MCF 10A (cell line): ENCODE measurements at places on chromosomes 12 and 14. TPM values are rescaled to one million over a fixed set of nuclear protein-coding genes. Genes with fewer than 3 reads are reported as not detected.

DNA sequence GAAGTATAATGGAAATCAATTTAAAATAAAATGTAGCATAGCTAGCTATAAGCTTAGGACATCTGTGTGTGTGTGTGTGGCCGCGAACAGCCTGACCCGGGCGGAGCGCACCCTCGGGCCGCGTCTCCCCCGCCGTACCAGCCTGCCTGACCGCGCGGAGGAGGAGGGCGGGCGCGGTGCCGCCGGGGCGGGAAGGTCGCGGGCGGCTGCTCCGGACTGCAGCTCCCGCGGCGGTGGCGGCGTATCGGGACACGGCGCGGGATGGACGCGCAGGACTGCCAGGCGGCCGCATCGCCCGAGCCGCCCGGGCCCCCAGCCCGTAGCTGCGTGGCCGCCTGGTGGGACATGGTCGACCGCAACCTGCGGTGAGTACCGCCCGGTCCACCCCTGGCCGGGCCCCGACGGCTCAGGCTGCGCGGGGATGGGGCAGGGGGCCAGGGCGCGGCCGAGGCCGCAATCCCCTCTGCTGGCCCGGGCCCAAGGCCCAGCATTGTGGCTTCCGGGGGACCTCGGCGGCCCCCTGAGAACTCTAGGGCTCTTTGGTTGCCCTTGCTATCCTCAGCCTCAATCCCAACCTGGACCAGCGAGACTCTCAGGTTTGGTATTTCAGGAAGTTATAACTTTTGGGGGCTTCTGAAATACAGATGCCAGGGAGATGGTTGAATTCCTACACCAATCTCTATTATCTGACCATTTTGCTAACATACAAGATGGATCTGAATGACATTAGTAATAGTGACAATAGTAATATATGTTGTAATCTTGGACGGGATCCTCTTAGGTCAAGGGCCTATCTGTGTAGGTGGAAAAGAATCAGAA, at the start of gene ABHD12B:
Gene ABHD12B (plus strand): TSS at position 140 of the 819 bp plus-strand sequence. CDS start 122 bp downstream, at position 262.
- H3K36me3 ChIP-seq = no peaks in the 10 kb centered on the region
- H3K4me3 ChIP-seq = no peak within 1 kb of the TSS
- H3K4me1 ChIP-seq = peaks cover 6% of the 10 kb centered on the region
- peaks cover 41% of the 10 kb centered on the region for H3K27me3 ChIP-seq

DNA sequence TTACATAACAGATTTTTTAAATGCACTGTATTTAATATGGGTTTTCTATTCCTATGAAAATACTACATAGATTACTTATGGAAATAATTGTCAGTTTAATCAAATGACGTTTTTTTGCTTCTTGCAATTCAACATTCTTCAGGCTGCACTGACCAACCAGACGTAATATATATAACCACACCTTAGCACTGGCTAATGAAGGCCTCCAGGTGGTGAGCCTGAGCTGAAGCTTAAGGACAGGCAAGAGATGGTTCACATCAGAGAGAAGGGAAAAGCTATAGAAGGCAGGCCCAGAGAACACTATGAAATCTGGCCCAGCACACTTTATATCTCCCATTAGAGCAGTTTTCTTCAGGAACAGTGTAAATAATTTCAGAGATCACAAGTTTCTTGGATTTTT, 2.8 kb upstream of the MDGA2 start:
- no peaks in the 10 kb centered on the region for H3K27me3 ChIP-seq
- no peak overlapping the region for H3K4me3 ChIP-seq
- no peaks in the 10 kb centered on the region for H3K4me1 ChIP-seq
- peak; percentile 0 for DNase-seq

DNA sequence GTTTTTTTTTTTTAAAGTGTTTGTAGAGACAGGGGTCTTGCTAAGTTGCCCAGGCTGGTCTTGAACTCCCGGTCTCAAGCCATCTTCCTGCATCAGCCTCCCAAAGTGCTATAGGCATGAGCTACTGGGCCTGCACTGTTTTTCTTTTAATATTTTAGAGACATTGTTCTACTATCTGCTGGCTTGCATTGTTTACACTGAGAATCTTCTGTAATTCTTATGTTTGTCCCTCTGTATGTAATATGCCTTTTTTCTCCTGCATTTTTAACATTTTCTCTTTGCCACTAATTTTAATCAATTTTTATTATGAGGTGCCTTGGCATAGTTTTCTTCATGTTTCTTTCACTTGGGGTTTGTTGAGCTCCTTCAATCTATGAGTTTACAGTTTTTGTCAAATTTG, 15.4 kb upstream of the BCAT1 start:
- H3K36me3 ChIP-seq = no peaks in the 10 kb centered on the region
- H3K27ac ChIP-seq = no peak overlapping the region
- no peak for DNase-seq
- peaks cover 5% of the 10 kb centered on the region for H3K4me1 ChIP-seq
- H3K27me3 ChIP-seq = no peaks in the 10 kb centered on the region

DNA sequence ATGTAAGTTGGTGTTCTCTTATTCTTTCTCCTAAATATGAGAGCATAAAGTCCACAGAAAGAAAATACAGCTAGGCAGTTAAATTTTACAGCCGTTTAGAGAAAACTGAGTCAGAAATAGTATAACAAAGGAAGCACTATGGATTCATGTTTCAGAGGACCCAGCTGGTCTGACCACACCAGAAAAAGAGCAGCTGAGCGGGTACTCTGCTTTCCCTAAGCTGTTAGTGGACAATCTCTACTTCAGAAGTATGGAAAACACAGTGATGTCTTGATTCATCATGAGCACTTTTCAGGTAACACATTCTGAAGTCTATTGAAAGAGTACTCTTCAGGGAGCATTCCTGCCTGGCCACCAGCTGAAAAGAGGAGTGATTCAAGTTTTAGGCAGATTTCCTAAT, 12.4 kb downstream of the PPM1H start:
- H3K27ac ChIP-seq = no peak overlapping the region
- no peaks in the 10 kb centered on the region for H3K27me3 ChIP-seq
- no peak overlapping the region for H3K4me3 ChIP-seq
- no peaks in the 10 kb centered on the region for H3K36me3 ChIP-seq
- DNase-seq = no peak
- peaks cover 12% of the 10 kb centered on the region for H3K4me1 ChIP-seq

DNA sequence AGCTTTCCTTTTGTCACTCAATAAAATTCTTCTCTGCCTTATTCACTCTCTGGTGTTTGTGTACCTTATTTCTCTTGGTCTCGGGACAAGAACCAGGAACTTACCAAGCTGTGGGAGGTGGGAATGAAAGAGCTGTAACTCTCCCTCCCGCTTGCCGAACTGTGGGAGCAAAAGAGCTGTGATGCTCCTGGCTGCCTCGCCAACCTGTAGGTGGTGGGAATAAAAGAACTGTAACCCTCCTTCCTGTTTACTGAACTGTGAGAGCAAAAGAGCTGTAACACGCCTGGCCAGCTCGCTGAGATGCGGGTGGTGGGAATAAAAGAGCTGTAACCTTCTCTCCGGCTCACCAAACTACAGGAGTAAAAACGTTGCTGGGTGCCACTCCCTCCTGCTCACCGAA, 314.1 kb upstream of the LRIG3 start:
- H3K4me1 ChIP-seq = no peaks in the 10 kb centered on the region
- no peak overlapping the region for H3K4me3 ChIP-seq
- no peaks in the 10 kb centered on the region for H3K36me3 ChIP-seq

DNA sequence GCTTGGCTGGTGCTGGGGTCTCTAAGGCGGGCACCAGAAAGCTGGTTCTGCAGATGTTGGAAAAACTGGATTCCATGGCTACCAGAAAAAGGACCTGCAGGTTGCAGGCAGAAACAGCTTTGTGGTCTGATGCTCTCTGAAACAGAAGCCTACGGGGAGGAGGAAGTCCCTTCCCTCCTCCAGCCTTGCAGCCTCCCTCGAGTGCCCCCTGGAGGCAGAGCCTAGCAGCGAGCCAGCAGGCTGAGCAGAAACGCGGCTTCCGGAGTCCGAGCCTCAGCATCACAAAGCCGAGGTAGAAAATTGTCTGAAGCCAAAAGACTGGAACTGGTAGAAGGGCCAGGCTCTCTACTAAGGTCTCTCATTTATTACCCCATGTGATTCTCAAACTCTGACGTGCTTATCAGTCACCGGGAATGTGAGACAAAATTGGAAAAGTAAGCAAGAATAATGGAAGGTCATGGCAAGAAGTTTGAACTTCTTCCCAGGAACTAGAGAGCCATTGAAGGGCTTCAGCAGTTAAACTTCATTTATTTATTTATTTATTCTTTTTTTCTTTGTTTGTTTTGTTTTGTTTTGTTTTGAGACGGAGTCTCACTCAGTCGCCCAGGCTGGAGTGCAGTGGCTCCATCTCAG, 82.2 kb upstream of the CPSF6 start:
- DNase-seq = peak; percentile 71
- H3K4me3 ChIP-seq = no peak overlapping the region
- peaks cover 11% of the 10 kb centered on the region for H3K4me1 ChIP-seq
- no peaks in the 10 kb centered on the region for H3K36me3 ChIP-seq
- H3K27me3 ChIP-seq = no peaks in the 10 kb centered on the region
- no peak overlapping the region for H3K27ac ChIP-seq

DNA sequence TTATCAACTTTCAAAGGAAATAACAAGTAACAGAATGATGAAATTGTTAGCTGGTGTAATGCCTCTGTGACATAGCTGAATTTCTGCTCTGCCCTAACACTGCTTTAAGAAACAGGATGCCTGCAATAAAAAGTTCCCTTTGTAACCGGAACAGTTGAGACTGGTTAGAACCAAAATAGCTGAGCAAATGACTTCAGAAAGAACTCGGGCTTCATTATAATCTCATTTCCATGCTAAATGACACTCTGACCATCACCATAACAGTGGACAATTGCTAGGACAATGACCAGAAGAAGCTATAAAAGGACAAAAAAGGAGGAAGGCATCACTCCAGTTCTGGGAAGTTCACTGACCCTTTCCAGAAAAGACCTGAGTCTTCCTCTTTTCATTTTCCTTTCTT, 23.5 kb upstream of the PYGL start:
- H3K36me3 ChIP-seq = no peaks in the 10 kb centered on the region
- no peak overlapping the region for H3K27ac ChIP-seq
- H3K4me1 ChIP-seq = peaks cover 7% of the 10 kb centered on the region
- DNase-seq = no peak

DNA sequence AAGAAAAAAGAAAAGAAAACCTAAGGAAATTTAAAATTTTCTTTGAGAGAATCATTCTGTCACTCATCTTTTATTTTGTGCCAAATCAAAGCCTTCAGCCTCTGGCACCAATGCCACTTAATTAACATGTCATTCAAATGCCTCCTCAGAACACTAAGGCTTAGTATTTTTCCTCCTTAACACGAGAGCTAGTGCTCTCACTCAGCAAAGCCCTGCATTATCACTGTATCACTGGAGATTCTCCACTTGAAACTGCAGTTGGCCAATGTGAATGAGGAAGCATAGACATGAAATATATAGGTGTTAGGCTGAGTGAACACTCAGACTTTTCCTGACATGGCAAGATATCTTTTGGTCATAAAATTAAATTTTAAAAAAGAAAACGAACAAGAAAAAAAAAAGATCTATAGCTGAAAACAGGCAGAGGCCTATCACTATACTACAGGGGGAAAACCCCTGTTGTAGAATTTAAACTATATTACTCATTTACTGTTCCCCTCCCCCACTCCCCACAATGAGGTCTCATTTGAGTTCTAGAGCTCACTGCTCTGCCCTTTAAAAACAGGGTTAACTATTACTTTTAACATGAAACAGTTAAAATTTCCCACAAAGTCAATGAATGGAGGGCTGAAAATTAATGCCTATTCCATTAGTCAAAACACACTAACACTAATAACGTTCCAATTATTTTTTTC, 5.1 kb downstream of the MBIP start:
- no peak overlapping the region for H3K27ac ChIP-seq
- H3K4me1 ChIP-seq = peaks cover 10% of the 10 kb centered on the region
- H3K4me3 ChIP-seq = no peak overlapping the region
- peaks cover 54% of the 10 kb centered on the region for H3K36me3 ChIP-seq

DNA sequence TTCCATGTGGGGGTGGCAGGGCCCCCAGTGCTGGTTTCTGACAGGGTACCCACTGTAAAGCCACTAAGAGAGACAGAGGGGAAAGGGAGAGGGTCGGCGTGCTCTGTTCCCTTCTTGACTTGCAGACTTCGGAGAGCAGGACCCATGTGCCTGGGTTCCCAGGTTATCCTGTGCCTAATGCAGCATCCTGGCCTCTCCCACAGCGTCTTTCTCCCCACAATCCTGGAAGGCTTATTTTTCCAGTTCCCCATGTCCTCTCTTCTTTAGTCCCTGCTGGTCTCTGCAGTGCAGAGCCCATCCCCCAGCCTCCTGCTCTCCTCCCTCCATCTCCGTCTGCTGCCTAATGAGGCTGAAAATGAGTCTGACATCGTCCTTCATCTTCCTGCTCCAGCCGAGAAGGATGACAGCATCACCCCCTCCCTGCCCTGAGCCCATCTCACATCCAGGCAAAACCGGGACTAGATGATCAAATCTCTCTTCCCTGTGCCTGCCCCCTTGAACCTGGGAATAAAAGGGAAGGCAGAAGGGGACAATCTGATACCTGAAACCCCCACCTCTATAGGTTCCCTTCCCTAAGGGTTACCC, 15.1 kb downstream of the CALCOCO1 start:
- no peaks in the 10 kb centered on the region for H3K4me1 ChIP-seq
- H3K27ac ChIP-seq = no peak overlapping the region
- peaks cover 30% of the 10 kb centered on the region for H3K27me3 ChIP-seq
- no peak overlapping the region for H3K4me3 ChIP-seq

DNA sequence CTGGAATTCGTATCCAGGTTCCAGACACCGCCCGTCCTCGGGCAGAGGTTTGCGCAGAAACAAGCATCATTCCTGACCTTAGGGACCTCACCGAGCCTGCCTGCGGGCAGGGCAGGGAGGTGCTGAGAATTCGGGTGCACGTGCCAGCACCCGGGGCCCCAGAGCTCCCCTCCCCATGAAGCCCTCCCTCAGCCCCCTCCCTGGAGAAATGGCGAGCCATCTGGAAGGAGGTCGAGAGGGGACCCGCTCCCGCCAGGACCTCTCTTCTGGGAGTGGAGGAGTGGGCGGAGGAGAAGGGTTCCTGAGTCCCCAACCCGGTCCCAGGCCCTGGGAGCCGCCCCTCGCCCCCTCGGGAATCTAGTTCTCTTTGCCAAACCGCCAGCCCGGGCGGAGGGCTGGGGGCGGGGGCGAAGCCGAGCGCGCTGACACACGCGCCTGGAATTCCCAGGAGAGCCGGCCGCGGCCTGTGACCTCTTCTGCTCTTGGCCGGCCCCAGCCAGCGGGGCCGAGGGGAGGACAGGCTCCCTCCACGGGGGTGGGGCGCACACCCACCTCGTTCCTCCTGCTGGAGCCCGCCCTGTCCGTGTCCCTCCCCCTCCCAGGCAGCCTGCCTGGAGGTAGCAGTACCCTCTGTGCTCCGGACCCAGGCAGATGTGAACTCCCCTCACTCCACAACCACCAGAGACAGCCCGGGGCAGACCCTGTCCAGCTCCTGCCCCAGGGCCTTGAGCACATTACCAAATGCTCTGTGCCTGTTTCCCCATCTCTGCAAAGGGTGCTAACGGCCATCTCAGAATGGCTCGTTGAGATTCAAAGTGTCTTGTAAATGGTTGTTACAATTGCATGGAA, 23.0 kb upstream of the GPR132 start:
- peaks cover 14% of the 10 kb centered on the region for H3K27me3 ChIP-seq
- H3K4me3 ChIP-seq = peak overlapping the region; percentile 77
- peaks cover 34% of the 10 kb centered on the region for H3K36me3 ChIP-seq
- DNase-seq = peak; percentile 90

GPR132 gene
- 0.42 TPM in 1 of 2 replicates, not detected in the other for total RNA-seq

NEUROD4 gene
- not detected in 2 replicates for total RNA-seq
